ENCODE measurements at places on chromosomes 7 and 10.

- DNase-seq: no peak
Measured at GRCh38 chr7:991729-992656, 9.0 kb downstream of the CYP2W1 start.

GRCh38 chr7:101386558-101387231, 24.0 kb downstream of the COL26A1 start:
- DNase-seq: no peak

- no peak for DNase-seq
Measured at GRCh38 chr7:137546671-137547070, 203.1 kb upstream of the PTN start.

- DNase-seq: no peak
Measured at GRCh38 chr10:131928248-131929095, 27.7 kb downstream of the PPP2R2D start.

GRCh38 chr10:122147663-122148062, 123.4 kb upstream of the BTBD16 start:
- no peak for DNase-seq

DNA sequence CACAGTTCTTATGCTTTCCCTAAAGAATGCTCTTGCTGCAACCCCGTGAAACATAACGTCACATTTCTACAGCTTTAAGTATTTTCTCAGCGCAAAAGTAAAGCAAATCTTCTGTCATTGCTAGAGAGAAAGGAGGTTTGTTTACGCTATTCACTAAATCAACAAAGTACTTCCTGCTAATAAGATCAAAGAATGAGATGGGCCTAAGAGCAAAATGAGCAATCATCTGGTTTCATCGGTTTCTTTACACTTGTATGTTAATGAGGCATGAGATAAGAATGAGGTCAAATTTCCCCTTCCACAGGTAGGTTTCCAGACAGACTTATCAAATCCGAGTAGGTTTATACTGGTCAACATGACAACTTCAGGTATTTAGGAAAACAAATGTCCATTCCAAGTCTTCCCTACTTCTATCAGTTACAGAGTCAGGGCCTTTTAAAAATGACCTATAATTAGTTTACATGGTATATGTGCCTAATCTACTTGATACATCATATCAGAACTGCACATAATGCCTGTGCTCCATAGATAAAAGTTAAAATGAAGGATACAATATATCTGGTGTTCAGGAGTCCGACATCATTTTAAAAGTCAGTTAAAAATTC, 8.4 kb downstream of the USP6NL start:
- DNase-seq: no peak

- no peak for DNase-seq
Measured at GRCh38 chr7:128911423-128912031, 1.0 kb upstream of the KCP start.

DNA sequence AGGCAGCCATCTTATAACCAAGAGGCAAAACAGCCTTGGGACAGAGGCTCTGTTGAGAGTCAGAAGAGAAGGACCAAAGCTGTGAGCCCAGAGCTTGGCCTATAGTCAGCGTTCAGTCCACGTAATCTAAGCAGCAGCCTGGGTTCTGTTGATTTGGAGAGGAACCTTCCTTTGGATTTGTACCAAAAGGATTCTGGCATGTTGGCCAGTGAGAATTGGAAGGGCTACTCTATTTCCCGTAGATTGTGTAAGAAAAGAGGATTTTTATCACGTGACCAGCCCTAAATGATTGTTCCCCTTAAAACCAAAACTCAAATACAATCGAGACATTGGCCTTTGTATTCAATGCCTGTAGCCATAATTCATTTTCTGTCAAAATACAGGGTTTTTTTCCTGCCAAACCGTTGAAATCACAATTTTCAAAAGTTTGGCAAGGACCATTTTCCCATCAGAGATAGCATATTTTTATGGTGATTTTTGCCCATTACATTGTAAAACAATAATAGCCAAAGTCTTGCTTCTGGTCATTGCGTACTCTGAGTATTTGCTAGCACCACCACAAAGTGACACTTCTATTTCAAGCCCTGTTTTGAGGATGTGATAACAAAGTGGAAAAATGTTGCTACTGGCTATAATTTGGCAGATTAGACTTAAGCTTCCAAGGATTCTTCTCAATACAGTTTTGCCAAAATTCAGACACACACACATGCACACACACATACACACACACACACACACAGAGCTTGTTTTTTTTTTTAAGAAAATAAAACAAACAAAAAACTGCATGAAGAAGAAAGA, 23.1 kb upstream of the BMPER start:
- no peak for DNase-seq

- DNase-seq: no peak
Measured at GRCh38 chr7:91929463-91929862, 11.2 kb upstream of the AKAP9 start.

GRCh38 chr10:119933179-119933578, 40.6 kb downstream of the SEC23IP start:
- DNase-seq: no peak

DNA sequence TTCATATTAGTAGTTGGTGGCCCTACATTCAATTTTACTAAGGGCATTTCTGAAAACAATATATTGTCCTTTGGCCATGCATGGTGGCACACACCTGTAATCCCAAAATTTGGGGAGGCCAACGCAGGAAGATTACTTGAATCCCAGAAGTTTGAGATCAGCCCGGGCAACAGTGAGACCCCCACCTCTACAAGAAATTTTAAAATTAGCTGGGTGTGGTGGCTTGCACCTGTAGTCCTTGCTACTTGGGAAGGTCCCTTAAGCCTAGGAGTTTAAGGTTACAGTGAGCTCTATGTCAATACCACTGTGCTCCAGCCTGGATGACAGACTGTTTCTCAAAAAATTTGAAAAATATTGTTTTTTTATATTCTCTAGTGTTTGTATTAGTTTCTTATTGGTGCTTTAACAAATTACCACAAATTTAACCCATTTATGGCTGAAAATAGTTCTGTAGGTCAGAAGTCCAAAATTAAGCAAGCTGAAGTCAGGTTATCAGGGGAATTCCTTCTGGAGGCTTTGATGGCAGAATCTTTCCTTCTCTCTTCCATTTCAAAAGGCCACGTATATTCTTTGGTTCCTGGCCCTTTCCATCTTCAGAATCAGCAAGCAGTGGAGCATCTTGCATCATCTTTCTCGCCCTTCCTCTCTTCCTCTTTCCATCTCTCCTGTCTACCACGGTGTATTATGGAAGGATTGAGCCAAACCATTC, 12.4 kb downstream of the CBX3 start:
- DNase-seq: no peak

DNA sequence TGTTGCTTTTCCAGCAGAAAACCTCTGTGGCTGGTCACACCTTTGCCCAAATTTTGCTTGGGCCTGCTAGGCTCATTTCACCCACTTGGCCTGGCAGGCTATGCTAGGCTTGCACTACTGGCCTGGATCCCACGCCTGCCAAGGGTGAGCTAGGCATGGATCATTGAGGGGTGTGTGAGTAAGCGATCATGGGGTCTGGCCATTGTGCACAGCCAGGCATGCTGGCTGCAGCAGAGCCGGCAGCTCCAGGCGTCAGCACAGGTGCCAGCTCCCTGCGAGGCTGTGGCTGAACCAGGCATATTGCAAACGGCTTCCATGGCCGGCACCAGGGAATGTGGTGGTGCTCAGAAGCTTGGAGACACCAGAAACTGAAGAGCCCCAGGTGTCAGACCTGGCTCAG, 19.2 kb downstream of the CFAP70 start:
- DNase-seq: no peak

- no peak for DNase-seq
Measured at GRCh38 chr7:116810267-116811116, 51.9 kb upstream of the CAPZA2 start.

DNA sequence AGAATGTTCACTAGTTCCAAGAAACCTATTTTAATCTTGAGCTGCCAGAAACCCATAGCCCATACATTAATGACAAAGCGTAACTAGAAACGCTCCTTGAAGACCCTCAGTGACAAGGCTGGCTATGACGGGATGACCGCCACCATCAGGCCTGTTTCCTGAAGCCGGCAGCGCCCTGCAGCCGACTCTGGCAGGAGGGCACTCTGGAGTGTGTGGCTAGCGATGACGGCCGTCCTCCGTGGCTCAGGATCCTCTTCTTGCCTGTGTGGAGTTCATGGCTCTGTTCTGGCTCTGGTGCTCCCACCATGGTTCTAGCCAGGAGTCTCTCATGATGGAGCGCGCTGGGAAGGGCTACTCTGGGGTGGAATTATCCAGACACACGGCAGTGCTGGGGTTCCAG, 224.1 kb downstream of the ADARB2 start:
- no peak for DNase-seq

GRCh38 chr7:78634093-78634492, 819.4 kb downstream of the MAGI2 start:
- no peak for DNase-seq

DNA sequence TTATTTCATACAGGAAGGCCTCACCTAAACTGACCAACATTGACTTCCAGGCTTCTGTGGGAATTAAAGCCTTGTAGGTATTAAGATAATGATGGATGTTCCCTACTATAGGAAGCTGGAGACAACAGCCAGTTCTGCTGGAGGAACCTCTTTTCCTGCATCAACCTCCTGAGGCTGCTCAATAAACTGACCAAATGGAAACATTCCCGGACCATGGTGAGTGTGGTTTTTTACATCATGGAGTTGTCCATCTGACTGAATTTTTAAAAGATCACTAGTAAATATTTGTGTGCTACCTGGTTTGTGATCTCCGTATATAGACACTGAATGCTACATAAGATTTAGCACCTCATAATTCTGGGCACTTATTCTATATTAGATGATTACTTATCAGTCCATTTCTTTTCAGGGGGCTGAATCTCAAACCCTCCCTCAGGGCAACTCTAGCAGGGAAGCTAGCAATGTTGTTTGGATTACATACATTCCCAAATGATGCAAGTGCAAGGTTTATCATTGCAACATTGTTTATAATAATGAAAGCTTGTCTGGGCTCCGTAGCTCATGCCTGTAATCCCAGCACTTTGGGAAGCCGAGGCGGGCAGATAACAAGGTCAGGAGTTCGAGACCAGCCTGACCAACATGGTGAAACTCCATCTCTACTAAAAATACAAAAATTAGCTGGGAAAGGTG, 21.5 kb upstream of the SMKR1 start:
- DNase-seq: no peak

DNA sequence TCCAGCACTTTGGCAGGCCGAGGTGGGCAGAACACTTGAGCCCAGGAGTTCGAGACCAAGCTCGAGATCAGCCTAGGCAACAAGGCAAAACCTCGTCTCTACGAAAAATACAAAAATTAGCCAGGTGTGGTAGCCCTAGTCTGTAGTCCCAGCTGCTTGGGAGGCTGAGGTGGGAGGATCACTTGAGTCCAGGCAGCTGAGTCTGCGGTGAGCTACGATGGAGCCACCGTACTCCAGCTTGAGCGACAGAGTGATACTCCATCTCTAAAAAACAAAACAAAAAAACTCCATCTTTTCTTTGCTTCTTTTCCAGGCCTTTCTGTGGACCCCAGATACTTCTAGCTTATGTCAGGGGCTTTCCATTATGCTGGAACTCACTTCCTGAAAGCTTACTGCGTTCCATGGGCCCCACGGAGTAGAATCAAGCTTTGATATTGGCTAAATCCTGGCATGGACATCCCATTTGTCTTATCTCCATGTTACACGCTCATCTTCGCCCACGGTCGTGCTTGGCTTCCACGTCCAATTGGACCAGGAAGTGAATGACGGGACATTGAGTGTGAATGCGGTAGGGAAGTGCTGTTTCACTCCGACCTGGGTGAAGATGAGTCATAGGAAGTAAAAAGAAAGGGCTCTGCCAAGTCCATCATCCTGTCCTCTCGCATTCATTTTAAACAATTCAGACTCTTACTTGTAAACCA, 45.7 kb downstream of the FAM171A1 start:
- DNase-seq: no peak

DNA sequence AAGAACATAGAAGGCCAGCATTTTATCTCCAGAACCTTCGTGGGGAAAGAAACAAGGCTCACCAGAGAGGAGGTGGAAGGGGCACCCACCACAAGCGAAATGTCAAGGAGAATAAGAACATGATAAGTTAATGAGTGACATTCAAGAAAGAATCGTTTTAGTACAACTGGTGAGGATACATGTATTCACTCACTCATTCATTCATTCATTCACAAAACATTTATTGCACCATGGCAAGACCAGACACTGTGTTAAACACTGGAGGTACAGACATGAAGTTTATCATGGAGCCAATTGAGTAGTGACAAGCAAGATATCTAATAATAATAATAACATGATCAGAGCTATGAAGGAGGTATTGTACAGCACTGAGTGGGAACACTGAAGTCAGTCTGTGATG, 1.7 kb upstream of the ZNRF2 start:
- DNase-seq: no peak

- no peak for DNase-seq
Measured at GRCh38 chr7:33870120-33870519, 35.2 kb upstream of the BMPER start.
